ENCODE measurements at places on chromosomes 16 and 17.
A peak's percentile ranks its signal among the peaks of the same experiment; 100 is the strongest.

GRCh38 chr16:85220125-85220839, 108.0 kb upstream of the CIBAR2 start:
- peak; percentile 57 for DNase-seq

GRCh38 chr17:6126768-6127167, 56.6 kb downstream of the WSCD1 start:
- no peak for DNase-seq

DNA sequence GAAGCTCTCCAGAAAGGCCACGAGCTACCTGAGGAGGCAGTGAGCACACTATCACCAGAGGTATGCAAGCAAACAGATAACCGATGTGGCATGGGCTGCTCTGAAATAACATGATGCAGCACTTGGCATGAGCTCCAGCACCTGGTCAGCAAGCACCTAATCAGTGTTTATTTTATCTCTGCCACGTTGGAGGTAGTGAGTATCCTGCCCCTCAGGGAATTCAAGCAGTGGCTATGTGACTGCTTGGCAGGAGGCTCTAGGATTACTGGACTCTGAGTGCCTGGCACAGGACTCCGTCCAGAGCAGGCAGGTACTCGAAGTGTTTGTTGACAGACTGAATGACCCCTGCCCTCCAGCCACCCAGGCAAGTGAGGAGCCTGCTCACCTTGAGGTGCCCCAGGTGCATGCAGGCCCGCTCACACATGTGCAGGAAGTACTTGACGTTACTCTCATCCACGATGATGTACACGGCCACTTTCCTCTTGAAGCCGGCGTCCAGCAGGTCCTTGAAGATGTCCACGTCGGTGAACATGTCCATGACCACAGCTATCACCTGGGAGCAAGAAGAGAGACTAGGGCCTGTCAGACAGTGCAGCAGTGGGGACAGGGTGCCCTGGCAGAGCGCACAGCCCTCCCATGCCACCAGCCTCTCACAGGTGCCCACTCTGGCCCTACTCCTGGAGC, 16.6 kb downstream of the FAM83G start:
- no peak for DNase-seq

- DNase-seq: peak; percentile 89
Measured at GRCh38 chr17:75601057-75601987, 13.7 kb downstream of the MYO15B start.

- DNase-seq: no peak
Measured at GRCh38 chr17:1999557-2000251, 25.4 kb downstream of the RTN4RL1 start.

GRCh38 chr17:79678091-79678735, 52.5 kb upstream of the ENPP7 start:
- no peak for DNase-seq

- DNase-seq: no peak
Measured at GRCh38 chr17:30599428-30600059, 122.3 kb downstream of the GOSR1 start.

DNA sequence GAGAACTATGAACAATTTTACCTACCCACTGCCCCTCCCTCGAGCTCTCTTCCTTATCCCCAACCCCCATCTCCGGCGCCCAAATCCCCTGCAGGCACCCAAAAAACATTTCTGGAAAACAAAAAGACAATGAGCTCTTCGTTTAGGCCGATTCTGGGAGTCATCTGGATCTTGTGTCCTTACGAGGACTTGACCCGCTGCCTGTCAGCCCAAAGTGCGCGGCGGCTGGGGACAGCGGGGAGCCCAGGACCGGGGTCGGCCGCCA, 524 bp downstream of the STRADA start:
- no peak for DNase-seq

DNA sequence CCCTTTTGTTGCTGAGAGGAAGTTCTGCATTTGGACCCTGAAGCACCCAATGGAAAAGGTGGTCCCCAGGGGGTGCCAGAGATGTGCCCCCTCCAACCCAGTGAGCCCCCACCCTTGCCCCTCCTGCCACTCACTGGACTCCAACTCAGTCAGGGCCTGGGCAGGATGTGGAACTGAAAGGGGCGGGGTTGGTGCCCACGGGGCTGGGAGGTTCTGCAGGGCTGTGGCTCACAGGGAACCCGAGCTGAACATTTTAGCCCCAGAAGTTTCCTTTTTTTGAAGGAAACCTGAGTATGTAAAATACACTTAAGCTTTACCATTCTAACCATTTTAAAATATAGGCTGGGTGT, 15.8 kb upstream of the OGFOD3 start:
- DNase-seq: no peak

Measured in HEK293T (cell line).